ENCODE measurements at places on chromosomes 2 and 18. TPM values are rescaled to one million over a fixed set of nuclear protein-coding genes. Genes with fewer than 3 reads are reported as not detected.

- no peak for DNase-seq
Measured at GRCh38 chr18:31741097-31741735, 19.5 kb downstream of the SLC25A52 start.

TRIM54 gene
- not detected for total RNA-seq

DNA sequence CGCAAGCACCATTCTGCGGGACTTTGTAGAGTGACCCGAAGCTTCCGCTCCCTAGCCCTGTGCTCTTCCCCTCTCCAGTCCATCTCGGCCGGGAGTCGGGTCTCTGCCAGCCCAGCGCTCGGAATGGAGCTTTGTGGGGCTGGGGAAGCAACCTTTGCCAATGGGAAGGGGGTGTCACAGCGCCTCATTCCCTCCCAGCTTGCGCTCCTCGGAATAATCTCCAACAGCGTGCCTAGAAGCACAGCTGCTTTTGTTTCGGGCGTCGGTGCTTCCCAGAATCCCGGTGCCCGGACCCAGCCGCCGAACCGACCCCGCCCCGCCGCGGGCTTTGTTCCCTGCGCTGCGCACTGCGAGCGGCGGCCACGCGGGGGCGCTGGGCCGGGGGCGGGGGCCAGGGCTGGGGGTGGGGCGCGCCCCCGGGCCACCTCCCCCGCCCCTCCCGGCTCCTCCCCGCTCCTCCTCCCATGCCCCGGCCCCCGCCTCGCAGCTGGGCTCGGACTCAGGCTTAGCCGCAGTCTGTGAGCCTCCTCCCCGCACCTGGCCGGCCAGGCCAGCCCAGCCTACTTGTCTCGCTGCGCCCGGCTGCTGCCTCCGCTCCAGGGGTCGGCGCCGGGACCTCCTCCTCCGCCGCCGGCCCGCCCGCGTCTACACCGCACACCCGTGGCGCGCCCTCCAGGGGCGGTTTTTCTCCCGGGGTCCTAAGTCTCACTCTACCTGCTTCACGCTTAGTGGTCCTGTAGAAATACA lies 77.7 kb upstream of the SMAD2 start:
- DNase-seq: peak; percentile 85

DNA sequence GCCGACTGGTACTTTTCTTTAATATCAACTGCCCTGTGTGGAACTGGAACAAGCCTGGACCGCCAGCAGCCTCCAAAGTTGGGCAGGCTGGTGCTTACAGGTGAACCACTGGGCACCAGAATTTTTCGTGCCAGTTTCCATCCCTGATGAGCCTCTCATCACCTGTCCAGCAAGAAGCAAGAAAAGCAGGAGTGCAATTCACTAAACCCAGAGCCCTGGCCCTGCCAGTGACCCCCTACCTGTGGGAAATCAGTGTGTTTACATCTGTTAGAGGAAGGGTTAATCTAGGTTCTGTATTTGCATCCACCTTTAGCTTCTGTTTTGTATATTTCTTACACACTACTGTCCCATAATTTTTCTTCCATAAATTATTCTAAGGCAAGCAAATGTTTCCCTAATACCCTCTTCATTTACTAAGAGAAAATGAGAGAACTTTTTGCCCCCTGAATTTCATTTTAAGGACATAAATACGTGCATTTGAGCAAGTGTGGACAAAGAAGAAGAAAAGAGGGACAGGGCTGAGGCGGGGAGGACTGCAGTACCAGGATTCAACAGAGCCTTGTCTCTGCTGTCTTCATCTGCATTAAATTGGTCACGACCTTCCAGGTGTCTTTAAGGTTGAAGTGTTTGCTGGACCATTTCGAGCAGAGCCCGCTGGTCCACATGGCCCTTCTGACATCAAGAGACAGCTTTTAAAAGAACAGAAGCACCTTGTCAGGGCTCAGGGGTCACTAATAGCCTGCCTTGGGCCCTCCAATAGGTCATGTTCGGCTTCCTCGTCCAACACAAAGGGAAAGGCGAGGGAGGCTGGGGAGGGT lies 763.1 kb downstream of the BCL11A start:
- no peak for DNase-seq

IL1F10 gene
- not detected for total RNA-seq

All from progenitor cell of endocrine pancreas (in vitro differentiated cells).